ENCODE measurements at places on chromosomes 7 and 10. TPM values are rescaled to one million over a fixed set of nuclear protein-coding genes. Genes with fewer than 3 reads are reported as not detected.
A peak's percentile ranks its signal among the peaks of the same experiment; 100 is the strongest.

DNA sequence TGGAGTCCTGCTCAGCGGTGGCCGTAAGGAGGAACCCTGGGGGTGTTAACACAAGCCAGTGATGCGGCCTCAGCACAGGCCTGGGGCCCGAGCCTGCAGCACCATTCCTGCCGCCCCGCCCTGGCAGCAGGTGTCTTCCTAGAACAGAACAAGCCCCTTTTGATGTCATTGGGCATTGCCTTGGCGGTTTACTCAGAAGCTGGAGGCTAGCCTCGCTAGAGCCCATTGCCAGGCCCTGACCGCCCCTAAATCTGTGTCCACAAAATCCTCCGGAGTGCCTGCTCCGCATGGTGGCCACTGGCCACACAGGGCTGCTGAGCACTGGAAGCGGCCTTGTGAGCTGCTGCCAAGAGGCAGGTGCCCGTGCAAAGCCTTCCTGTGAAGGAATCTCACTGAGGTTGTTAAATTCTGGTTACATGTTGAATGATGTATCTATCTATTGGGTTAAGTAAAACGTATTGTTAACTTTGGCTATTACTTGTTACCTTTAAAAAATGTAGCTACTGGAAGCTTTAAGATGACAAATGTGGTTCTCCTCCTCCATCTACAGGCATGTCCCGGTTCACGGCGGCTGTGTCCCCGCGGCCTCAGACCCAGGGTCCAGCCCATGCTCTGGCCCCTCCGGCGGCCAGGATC lies 1.2 kb upstream of the INPP5A start:
- H3K27ac ChIP-seq = no peak overlapping the region
- peaks cover 16% of the 10 kb centered on the region for H3K27me3 ChIP-seq
- H3K36me3 ChIP-seq = no peaks in the 10 kb centered on the region
- peaks cover 37% of the 10 kb centered on the region for H3K4me1 ChIP-seq

DNA sequence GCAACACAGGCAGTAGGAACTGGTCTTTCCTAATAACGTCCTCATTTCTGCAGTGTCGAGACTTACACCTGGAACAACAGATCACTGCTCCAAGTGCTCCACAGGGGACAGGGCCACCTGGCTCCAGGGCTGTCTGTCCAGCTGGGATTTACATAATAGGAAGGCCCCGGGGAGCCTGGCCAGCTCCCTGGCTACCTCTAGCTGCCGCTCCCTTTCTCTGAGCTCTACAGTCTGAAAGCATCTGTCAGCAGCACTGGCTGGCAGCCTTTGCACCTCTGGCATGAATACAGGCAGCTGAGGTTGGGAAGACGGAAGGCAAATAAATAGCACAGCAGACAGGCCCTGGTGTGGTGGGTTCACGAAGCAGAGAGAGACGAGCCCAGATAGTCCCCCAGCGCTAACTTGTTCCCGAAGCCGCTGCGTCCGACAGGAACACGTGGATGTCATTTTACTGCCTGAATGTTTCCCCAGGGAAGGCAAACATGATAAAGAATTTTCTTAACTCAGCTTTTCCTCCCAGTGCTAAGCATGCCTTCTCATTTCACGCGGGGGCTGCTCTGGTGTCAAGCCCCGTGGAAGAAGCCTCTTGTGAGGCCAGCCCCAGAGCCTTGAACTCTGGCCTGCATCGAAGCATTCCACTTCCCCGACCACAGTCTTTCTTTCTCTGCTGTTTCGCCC lies 105.4 kb downstream of the ITIH5 start:
- DNase-seq = no peak
- peaks cover 2% of the 10 kb centered on the region for H3K4me1 ChIP-seq
- H3K36me3 ChIP-seq = peaks cover 4% of the 10 kb centered on the region
- H3K4me3 ChIP-seq = no peak overlapping the region
- H3K27me3 ChIP-seq = peaks cover 9% of the 10 kb centered on the region
- no peak overlapping the region for H3K27ac ChIP-seq

DNA sequence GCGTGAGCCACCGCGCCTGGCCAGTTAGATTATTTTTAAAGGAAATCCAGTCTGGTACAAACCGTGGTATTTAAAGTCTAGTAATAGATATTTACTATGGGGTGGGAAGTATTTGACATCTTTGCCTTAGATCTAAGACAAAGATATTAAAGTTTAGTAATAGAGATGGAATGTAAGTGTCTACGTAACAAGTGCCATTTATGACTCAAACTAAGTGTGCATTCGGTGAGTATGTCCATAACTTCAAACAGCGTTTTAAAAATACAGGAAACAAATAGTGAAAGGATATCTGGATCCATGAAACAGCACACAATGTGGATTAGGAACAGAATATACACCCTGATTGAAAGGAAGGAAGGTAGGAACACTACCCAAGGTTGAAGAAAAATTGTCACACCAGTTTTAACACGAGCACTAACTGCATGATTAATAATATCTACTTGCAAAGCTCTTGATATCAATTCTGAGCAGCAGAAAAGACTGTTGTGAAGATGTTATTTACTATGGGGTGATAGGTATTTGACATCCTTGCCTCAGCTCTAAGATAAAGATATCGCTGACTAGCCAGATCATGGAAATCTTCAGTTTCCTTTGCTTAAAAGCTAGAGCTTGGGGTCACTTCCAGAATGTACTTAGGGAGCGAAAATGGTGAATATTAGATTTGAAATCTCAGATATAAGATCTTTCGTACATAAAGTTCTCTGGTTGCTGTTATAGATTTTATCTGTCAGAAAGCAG lies 48.7 kb downstream of the EPC1 start:
- no peak for DNase-seq
- peak overlapping the region; percentile 76 for H3K4me3 ChIP-seq
- H3K27me3 ChIP-seq = no peaks in the 10 kb centered on the region
- H3K27ac ChIP-seq = peak overlapping the region; percentile 92
- peaks cover 55% of the 10 kb centered on the region for H3K4me1 ChIP-seq

MNX1 gene
- 0.21 TPM for total RNA-seq

DNA sequence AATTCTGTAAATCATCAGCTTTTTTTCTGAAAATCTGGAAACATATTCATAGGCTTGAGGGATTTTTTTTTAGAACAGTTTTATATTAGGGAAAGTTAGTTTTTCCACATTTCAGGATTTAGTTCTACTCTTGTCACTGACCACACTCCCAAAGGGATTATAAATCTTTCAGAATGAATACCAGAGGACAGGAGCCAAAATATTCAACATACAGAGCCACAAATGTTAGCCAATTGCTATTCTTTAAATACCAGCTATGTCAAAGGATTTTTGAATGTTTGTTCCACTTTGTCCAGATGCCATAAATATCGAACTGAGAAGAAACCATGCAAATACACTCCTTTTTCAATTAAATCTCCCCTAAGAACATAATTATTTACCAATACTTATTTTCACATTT lies 50.7 kb downstream of the ODAD2 start:
- H3K4me3 ChIP-seq = no peak overlapping the region
- DNase-seq = no peak
- H3K27me3 ChIP-seq = peaks cover 19% of the 10 kb centered on the region
- no peaks in the 10 kb centered on the region for H3K4me1 ChIP-seq

DNA sequence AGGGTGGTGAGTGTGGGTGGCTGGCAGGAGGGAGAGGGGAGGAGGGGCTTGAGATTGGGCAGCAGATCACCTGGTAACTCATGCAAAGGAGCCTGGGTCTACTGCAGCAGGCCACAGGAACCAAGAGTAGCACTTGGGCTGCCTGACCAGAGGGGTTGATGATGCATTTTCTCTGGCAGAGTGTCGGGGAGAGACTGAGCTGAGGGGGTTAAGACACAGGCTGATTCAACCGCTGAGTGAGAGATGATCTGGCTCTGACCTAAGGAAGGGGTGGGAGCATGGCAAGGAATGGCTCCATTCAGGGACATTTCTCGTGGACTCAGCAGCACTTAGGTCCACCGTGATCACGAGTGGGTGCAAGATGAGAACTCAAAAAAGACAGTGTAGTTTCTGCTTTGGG lies 115.5 kb upstream of the STK17A start:
- peaks cover 52% of the 10 kb centered on the region for H3K27me3 ChIP-seq
- H3K4me1 ChIP-seq = peaks cover 9% of the 10 kb centered on the region
- H3K36me3 ChIP-seq = no peaks in the 10 kb centered on the region
- no peak overlapping the region for H3K4me3 ChIP-seq

- H3K27me3 ChIP-seq = no peaks in the 10 kb centered on the region
- H3K4me3 ChIP-seq = no peak overlapping the region
- H3K27ac ChIP-seq = no peak overlapping the region
Measured at GRCh38 chr7:69708857-69709256, 110.6 kb downstream of the AUTS2 start.

GRCh38 chr10:66095610-66096009 lies 830.2 kb upstream of the LRRTM3 start:
- no peak overlapping the region for H3K27ac ChIP-seq
- DNase-seq = no peak
- no peak overlapping the region for H3K4me3 ChIP-seq
- no peaks in the 10 kb centered on the region for H3K4me1 ChIP-seq
- no peaks in the 10 kb centered on the region for H3K27me3 ChIP-seq

DNA sequence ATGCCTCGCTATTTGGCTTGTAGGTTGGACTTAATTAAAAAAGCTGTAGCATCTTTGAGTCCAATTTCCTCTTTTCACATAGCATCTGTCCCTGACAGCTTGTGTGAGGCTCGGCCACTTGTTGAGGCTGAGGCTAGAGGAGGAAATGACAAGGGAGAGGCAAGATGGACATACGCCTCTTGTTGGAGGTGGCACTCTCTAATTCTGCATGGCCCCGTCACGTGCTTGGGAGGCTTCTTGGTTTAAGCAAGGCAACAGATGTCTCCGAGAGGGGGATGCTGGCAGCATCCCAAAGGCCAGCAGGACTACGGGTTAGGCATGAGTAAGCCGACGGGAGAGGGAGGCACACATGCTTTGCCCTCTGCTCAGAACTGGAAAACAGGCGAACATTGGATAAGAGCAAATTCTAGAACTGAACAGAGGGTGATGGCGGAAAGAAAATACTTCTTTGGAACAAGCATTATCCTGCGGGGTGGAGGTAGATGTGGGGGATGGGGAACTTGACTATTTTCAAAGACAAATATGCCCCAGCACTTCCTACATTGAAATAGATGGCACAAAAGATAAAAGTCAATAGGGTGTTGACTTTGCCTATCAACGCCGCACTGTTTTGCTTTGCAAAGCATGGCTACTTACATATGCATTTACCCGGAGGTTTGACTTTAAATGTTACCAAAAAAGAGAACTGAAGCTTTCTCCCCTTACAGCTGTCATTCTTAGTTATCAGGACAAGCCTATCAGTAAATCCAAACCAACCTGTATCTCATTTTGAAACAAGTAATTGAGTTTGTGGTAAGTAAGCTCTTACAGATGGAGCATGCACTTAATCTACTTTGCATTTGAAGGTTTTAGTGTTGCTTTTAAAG lies 94.8 kb downstream of the CHN2 start:
- no peaks in the 10 kb centered on the region for H3K27me3 ChIP-seq
- H3K36me3 ChIP-seq = no peaks in the 10 kb centered on the region
- DNase-seq = no peak
- no peaks in the 10 kb centered on the region for H3K4me1 ChIP-seq
- H3K27ac ChIP-seq = no peak overlapping the region
- H3K4me3 ChIP-seq = no peak overlapping the region

MET gene
- not detected for total RNA-seq

- peaks cover 2% of the 10 kb centered on the region for H3K36me3 ChIP-seq
- H3K27me3 ChIP-seq = no peaks in the 10 kb centered on the region
- no peak overlapping the region for H3K27ac ChIP-seq
- no peak for DNase-seq
- H3K4me3 ChIP-seq = no peak overlapping the region
Measured at GRCh38 chr7:75977743-75978142, 16.7 kb downstream of the TMEM120A start.

ODAD2 gene
- not detected for total RNA-seq

TMEM178B gene
- total RNA-seq = 0.96 TPM

SPDYE2B gene
- not detected for total RNA-seq

DNA sequence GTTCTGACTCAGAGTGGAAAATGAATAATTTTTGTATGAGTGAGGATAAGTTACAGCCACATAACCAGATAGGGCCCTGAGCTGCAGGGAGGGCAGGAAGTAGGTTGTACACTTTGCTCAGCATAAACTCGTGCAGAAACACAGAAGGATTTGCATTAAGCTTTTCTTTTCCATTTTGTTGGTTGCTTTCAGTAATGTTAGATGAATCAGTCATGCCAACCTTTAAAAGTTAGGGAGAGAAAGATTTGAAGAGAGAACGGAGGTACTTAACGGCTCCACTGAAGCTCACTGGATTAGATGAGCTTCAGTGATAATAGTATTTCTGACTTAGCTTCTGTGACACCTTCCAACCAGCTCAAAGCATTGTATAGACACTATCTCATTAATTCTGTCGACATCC lies 348.1 kb downstream of the GATA3 start:
- peak overlapping the region; percentile 99 for H3K27ac ChIP-seq
- H3K27me3 ChIP-seq = no peaks in the 10 kb centered on the region
- peak overlapping the region; percentile 74 for H3K4me3 ChIP-seq
- H3K36me3 ChIP-seq = no peaks in the 10 kb centered on the region
- H3K4me1 ChIP-seq = peaks cover 70% of the 10 kb centered on the region

AGAP3 gene
- 53.0 TPM for total RNA-seq

- peak overlapping the region; percentile 58 for H3K4me3 ChIP-seq
- no peaks in the 10 kb centered on the region for H3K27me3 ChIP-seq
- no peak for DNase-seq
Measured at GRCh38 chr7:37416378-37417106, 32.1 kb downstream of the ELMO1 start.

DNA sequence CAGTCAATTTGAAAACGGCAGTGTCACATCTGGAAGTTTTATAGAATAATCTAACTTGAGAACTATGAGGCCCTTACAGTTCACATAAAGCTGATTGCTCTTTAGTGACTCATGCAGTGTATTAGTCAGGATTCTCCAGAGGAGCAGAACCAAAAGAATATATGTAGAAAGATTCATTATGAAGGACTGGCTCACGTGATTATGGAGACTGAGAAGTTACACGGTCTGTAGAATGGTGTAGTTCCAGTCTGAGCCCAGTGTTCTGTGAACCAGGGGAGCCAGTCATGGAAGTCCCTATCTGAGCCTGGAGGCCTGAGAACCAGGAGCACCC lies 21.5 kb downstream of the RBM33 start:
- no peaks in the 10 kb centered on the region for H3K27me3 ChIP-seq
- peak overlapping the region; percentile 43 for H3K27ac ChIP-seq
- no peaks in the 10 kb centered on the region for H3K36me3 ChIP-seq
- H3K4me3 ChIP-seq = no peak overlapping the region
- H3K4me1 ChIP-seq = peaks cover 61% of the 10 kb centered on the region
- DNase-seq = no peak

GRCh38 chr7:24881623-24882022 lies 98.4 kb downstream of the OSBPL3 start:
- peaks cover 2% of the 10 kb centered on the region for H3K36me3 ChIP-seq
- DNase-seq = no peak
- H3K4me1 ChIP-seq = peaks cover 25% of the 10 kb centered on the region
- H3K4me3 ChIP-seq = no peak overlapping the region
- H3K27me3 ChIP-seq = no peaks in the 10 kb centered on the region
- H3K27ac ChIP-seq = peak overlapping the region; percentile 32

CYP2C9 gene
- not detected for total RNA-seq

HHEX gene
- total RNA-seq = 3.9 TPM

DNA sequence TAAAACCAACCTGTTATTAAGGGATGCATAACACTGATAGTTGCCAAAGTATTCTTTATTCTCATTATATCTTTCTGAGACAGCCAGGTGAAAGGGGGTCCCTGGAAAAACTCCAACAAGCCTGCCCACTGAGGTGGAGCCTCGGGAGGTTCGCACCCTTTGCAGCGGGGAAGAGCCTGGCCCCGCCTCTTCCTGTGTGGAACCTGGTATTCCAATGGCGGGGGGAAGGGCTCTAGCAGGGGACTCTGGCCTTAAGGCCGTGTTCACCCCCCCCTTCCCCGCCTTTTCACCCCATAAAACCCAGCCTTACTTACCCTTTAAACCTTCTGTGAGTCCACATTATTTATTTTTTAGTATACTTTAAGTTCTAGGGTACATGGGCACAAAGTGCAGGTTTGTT lies 62.4 kb upstream of the PDK4 start:
- no peaks in the 10 kb centered on the region for H3K36me3 ChIP-seq
- no peak overlapping the region for H3K27ac ChIP-seq
- peaks cover 4% of the 10 kb centered on the region for H3K27me3 ChIP-seq
- H3K4me1 ChIP-seq = no peaks in the 10 kb centered on the region
- no peak for DNase-seq

AMZ1 gene
- total RNA-seq = 0.76 TPM

SP8 gene
- not detected for total RNA-seq
